ENCODE measurements at places on chromosomes 4 and X.

- DNase-seq, result no peak
Measured at GRCh38 chr4:159047478-159048165, 55.3 kb upstream of the RAPGEF2 start.

DNA sequence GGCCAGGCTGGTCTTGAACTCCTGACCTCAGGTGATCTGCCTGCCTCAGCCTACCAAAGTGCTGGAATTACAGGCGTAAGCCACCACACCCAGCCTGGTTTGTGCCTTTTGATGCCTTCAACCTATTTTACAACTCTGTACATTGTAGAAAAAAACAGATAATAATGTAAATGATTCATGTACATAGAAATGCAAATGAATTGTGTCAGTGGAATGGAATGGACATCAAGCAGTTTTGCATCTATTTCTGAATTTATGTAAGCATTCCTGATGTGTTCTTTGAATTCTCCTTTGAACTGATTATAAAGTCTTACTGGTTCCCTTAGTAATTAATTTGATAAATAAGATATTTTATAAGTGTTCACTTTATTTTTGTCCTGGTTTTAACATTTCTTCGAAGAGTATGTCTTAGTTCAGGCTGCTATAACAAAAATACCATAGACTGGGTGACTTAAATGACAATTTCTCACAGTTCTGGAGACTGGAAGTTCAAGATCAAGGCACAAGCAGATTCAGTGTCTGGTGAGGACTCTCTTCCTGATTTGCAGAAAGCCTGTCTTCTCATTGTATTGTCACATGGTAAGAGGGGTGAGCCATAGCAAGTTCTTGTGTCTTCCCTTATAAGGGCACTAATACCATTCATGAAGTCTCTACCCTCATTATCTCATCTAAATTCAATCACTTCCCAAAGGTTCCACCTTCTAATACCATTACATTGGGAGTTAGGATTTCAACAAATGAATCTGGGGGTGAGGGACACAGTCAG lies 162.2 kb upstream of the S100G start:
- no peak for DNase-seq

- no peak for DNase-seq
Measured at GRCh38 chr4:122603156-122603574, 17.7 kb downstream of the IL21 start.

DNA sequence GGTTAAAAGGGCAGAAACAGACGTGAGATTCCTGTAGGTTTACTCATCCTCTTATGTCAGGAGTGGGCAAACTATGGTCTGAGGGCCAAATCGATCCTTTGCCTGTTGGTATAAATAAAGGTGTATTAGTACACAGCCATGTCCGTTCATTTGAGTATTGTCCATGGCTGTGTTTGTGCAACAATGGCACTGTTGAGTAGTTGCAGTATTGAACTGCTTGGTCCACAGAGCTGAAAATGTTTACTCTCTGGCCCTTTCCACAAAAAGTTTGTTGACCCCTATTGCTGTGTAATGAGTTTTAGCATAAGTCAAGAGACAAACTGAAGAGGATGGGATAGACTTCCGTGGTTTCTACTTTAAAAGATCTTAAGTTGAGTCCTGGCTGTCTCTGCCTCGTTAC lies 59.0 kb upstream of the MID1 start:
- DNase-seq, result no peak

- DNase-seq, result no peak
Measured at GRCh38 chr4:106650701-106651100, 282.1 kb upstream of the GIMD1 start.

DNA sequence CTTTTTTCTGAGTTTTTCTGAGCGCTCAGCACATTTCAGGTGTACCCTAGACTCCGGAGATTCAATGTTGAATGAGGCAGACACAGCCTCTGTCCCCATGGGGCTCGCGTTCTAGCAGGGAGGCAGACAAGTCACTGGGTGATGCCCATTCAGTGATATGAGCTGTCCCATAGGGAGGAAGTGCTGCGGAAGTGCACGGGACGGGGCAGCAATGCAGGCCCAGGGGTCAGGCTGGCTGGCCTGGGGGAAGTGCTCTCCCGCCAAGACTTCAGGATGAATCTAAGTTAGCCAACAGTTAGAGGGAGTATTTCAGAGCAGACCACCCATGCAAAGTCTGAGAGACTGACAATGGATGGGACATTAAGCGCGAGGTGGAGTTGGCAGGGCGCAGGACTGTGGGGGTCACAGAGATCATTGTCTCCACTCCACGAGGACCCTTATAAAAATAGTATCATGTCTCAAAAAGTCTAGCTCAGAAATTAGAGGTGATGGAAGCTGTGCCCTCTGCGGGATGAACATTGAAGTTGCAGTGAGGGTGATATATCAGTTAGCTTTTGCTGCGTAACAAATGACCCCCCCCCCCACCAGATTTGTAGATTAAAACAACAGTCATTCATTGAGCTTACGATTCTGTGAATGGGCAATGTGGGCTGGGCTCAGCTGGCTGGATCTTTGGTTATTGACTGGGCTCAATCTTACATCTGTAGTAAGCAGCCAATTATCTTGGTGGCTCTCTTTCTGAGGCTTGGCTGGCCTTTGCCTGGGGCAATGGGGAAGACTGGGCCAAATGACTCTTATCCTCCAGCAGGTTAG lies 16.4 kb downstream of the PSAPL1 start:
- no peak for DNase-seq

DNA sequence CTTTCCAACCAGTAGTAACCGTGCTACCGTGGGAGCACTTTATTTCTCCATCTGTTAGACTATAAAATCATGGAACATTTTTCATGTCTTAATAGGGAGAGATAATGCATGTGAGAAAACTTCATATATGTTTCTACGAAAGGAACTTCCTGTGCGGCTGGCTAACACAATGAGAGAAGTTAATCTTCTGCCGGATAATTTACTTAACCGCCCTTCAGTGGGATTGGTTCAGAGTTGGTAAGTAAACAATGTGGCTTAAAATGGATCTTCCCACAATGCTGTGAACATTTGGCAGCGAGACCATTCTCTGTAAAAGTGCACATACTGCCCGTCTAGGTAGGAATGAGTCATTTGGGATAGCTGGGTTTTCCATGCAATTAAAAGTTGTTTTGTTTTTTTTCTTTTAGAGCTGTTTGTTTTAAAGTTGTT lies 29.6 kb downstream of the PDK3 start:
- DNase-seq, result no peak

- DNase-seq, result no peak
Measured at GRCh38 chr4:53960843-53961242, 103.6 kb downstream of the CHIC2 start.

- DNase-seq, result no peak
Measured at GRCh38 chr4:120773641-120774040, 148.9 kb downstream of the PRDM5 start.

- no peak for DNase-seq
Measured at GRCh38 chrX:153530411-153531129, 13.1 kb downstream of the ATP2B3 start.

GRCh38 chr4:42411803-42412202 lies 14.5 kb downstream of the SHISA3 start:
- no peak for DNase-seq

DNA sequence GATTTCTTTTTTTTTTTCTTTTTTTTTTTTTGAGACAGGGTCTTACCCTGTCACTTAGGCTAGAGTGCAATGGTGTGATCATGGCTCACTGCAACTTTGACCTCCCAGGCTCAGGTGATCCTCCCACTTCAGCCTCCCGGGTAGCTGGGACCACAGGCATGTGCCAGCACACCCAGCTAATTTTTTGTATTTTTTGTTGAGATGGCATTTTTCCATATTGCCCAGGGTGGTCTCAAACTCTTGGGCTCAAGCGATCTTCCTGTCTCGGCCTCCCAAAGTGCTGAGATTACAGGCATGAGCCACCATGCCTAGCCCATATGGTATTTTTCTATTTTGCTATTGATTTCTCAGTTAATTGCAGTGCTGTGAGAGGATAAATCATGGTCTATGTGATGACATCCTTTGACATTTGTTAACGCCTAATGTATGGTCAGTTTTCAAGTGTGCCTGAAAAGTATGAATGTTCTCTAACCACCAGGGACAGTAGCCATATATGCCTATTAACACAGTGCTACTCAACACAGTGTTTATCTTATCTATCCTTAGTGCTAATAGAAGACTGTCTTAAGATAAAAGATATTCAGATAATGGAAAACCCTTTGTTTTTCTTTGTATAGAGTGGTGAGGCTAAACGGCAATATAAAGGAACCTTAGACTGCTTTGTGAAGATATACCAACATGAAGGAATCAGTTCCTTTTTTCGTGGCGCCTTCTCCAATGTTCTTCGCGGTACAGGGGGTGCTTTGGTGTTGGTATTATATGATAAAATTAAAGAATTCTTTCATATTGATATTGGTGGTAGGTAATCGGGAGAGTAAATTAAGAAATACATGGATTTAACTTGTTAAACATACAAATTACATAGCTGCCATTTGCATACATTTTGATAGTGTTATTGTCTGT lies 9.1 kb upstream of the HSPA4L start:
- no peak for DNase-seq

DNA sequence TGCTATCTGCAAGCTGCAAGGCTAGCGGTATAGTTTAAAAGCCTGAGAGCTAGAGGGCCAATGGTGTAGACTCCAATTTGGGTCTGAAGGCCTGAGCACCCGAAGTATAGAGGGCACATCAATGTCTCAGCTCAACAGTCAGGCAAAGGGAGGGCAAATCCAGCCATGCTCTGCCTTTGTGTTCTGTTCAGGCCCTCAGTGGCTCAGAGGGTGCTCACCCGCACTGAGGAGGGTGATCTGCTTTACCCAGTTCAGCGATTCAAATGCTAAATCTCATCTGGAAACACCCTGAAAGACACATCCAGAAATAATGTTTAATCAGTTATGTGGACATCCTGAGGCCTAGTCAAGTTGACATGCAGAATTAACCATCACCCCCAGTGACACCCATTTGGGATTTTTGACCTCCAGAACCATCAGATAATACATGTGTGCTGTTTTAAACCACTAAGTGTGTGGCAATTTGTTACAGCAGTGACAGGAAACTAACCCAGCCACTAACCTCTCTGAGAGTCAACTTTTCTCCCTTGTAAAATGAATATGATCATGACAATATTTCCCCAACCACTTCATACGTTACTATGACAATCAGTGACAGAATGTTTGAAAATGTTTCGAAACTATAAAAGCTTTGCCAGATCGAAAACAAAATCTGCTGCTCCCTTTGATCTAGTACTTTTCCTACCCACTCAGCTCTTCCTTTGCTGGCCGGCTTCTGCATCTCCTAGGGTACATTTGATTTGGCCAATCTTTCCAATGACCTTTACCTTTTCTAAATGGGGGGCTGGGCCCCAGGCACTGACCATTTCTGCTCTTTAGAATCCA lies 8.4 kb upstream of the TBL1X start:
- no peak for DNase-seq

- no peak for DNase-seq
Measured at GRCh38 chr4:3715855-3716630, 50.1 kb upstream of the ADRA2C start.

DNA sequence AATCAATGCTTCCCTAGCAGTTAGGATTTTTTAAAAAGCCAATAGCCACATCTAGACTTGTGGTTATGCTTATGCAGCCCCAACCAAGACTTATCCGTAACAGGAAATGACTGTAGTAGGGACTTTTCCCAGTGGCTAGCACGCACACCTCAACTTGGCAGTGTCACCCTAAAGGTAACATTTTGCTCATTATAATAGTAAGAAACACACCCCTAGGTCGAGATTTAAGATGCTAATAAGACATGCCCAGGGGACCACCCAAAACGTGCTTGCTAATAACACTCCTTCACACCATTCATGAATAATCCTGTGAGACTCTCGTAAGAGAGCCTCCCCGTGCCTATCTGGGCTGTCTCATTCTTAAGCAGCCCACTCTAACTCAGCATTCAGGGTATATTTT lies 195.3 kb downstream of the CHIC1 start:
- no peak for DNase-seq

DNA sequence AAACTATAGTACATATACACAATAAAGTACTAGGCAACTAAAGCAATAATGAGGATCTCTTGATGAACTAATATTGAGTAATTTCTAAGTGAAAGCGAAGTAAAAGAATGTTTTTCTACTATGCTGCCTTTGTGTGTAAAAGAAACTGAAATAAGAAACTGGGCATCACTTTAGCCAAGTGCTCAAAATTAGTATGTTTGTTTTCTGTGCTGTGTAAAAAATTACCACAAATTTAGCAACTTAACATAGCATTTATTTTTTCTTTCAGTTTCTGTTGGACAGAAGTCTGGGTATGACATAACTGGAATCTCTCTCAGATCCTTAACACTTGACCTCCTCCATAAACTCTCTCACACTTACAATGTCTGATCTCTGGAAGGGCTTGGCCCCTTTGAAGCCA lies 687.1 kb upstream of the MAGEB2 start:
- DNase-seq, result no peak

GRCh38 chr4:38503689-38504395 lies 160.2 kb upstream of the KLF3 start:
- DNase-seq, result no peak

- DNase-seq, result peak; percentile 21
Measured at GRCh38 chrX:32673193-32673592, 538.2 kb downstream of the DMD start.

DNA sequence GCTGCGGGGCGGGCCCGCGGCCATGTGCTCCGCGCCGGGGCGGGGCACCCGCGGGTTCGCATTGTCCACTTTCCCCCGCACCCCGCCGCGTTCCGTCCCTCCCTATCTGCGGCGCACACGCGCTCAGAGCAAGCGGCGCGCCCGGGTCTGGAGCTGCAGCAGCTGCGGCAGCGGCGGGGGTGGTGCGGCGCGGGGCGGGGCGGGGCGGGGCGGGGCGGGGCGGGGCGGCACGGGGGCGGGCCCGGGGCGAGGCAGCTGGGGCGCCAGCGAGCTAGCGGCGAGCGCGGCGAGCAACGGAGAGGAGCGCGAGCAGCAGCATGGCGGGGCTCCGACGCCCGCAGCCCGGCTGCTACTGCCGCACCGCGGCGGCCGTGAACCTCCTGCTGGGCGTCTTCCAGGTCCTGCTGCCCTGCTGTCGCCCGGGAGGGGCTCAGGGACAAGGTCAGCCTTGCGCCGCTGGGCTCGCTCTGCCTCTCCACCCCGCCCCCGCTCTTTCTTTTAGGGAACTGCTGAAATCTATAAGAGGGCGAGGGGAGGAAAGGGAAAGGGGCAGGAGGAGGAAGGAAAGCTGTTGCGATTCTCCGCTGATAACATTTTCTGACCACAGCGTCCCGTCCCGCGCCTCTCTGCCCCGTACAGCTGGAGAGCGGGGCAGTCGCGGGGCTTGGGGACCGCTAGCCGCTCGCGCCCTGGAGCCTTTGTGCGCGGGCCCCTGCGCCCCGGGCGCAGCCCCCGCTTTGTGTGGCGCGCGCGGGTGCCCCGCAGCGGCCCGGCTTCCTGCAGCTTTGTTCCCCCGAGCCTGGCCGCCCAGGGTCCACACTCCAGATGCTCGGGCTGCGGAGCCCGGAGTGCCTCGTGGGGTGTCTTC lies at the start of gene TMEM131L:
TMEM131L (plus strand) TSS at position 280 of the 868 bp plus-strand sequence; CDS start at position 318, 38 bp downstream.
- peak; percentile 63 for DNase-seq

GRCh38 chrX:2498781-2499302 lies 1.9 kb downstream of the DHRSX start:
- peak; percentile 24 for DNase-seq

Data from ACHN (cell line).